Right ventricle myocardium superior (tissue), 1 donor: ENCODE measurements at places on chromosomes 6 and 20. TPM values are rescaled to one million over a fixed set of nuclear protein-coding genes. Genes with fewer than 3 reads are reported as not detected.

- DNase-seq = no peak
Observed at GRCh38 chr6:87716928-87717614, 15.0 kb upstream of the AKIRIN2 start.

Gene LRRN4
- total RNA-seq = not detected

DNA sequence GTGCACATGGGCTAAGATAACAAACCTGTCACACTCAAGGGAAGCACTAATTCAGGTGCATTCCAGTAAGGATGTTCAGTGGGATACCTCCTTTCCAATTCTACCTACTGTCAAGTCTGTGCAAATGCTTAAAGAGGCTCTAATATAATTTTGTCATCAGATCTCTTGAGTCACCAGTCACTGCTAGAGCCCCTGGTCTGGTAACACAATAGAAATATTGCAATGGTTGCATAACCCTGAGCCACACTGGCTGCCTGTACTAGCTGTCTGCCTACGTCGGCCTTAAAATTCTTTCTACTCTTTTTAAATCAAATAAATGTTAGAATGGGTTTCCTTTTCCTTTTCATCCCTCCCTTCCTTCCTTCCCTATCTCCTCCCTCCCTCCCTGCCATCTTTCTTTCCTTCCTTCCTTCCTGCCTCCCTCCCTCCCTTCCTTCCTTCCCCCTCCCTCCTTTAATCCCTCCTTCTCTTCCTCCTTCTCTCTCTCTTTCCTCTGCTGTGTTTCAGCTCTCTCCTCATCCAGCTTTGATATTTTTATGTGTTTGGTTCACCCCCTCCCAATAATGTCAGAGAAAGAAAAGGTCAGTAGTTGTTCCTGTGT, 28.1 kb upstream of the OLIG3 start:
- no peak for DNase-seq

Gene INSM1
- not detected for total RNA-seq

DNA sequence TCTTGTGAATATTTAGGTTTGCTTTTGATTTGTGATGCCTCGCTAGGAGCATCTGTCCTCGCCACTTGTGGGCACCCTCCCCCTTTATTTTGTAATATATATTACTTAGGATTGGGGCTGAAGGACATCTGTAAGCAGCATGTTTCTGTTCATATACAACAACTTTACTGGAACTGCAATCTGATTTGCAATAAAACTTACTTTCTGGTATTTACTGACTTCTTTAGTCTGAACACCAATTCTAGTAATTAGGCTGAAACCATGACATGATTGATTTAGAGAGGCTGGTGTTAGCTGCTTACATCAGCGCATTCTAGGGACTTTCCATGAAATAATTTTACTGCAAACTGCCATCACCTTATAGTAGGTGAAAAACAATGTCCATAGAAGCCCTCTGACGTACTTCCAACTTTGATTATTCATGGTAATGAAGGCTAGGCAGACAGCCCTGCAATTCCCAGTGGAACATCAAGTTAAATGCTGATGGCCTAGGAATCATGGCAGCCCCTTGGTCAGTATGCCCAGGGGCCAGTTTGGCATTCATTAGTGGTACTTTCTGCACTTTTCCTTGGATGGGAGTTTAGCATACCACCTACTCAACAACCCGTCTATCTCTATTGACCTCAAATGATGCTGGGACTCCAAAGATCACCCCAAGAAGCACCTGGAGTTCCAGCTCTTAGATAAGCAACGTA, 132.9 kb upstream of the MCHR2 start:
- no peak for DNase-seq

GRCh38 chr6:92791403-92791802, 628.0 kb downstream of the EPHA7 start:
- no peak for DNase-seq

GRCh38 chr20:12970372-12970821, 38.4 kb upstream of the SPTLC3 start:
- DNase-seq = no peak

DNA sequence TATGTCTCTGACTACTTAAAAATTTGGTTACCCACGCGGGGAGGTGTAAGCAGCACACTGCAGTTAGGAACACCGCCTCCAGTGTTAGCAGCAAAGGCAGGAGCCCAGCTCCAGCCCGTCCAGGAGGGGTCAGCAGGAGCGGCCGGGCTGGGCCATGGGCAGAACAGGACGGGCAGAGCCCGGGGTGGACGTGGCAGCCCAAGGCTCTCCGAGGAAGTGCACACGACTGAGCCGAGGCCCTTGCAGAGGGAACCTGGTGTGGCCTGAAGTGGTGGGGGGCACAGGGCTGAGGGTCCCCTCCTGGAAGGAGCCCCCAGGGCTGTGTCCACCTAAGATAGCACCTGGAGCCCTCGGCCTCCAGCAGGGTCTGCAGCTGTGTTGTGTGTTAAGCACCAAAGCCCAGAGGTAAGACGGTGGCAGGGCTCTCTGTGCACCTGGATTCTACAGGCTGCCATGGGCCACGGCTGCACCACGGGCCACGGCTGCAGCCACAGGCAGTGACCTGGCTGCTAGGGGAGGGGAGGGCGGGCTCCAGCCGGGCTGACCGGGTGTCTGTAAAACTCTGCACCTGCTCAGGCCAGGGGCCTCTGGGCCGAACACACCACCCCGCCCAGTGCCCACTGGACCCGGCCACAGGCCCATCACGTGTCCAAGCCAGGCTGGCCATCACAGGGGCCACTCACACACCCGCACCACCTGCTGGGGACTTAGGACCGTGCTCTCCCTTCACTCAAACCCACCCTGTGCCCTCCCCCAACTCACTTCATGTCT, 6.6 kb downstream of the SLC2A4RG start:
- no peak for DNase-seq

- no peak for DNase-seq
Observed at GRCh38 chr6:50720623-50721022, 7.3 kb downstream of the TFAP2D start.
